ENCODE measurements at places on chromosomes 1 and 21.

DNA sequence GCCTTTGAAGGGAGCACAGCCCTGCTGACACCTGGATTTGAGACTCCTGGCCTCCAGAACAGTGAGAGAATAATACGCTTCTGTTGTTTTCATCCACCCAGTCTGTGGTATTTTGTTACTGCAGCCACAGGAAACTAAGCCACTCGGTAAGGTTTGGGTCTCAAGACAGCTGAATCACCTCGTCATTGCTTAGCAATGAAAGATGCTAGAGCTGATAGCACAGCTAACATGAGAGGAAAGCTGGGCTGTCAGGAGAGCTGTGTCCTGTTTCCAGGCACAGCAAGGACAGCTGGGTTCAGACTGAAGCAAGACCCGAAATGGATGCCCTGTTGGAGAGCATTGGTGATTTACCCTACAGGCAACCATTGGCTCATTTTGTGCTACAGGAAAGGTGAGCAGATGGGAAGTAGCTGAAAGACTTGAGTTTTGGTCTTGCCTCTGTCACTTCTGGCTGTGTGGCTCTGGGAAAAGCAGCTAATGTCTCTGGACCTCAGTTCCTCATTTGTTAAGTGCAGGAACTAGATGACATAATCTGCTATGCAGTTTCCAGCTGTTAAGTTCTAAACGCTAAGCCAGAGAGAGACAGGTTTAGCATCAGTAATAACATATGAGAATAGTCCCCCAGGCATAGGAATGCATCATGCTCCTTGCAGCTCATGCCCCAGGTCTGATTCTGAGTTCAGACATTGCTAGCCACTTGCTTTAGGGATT is 58.0 kb downstream of the CLIC6 start:
- DNase-seq: no peak

DNA sequence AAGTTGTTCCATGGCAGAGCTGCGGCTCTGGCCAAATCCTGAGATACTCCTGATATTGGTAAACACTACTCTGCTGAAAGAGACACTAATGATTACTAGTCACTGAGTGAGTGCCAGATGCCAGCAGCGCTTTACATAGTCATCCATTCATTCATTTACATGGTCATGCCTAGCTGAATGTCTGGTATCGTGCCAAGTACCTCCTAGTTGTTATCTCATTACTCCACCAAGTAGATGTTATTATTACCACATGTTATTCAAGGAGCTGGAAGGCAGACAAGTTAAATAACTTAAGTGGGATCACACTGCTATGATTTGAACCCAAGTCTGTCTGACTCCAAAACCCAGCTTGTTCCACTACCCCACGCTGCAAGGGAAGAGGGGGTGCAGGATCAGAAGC is 4.7 kb downstream of the OLFML2B start:
- DNase-seq: no peak

DNA sequence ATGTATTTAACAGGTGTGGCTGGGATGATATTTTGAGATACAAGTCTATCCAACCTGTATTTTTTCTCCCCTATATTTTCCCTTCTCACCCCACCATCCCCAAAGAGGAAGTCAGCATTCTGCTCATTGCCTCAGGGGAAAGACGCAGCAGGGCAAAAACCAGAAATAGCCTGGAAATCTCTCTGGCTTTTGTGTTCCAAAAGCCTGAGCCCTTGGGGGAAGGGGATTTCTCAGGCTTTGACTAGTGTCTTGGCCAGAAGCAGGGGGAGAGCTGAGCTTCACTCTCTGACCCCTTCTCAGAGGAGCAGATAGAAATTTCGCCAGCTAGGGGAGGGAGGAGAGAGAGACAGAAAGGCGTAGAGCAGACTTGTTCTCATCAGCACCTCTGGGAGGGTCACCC is 244.7 kb downstream of the RRAGC start:
- no peak for DNase-seq

DNA sequence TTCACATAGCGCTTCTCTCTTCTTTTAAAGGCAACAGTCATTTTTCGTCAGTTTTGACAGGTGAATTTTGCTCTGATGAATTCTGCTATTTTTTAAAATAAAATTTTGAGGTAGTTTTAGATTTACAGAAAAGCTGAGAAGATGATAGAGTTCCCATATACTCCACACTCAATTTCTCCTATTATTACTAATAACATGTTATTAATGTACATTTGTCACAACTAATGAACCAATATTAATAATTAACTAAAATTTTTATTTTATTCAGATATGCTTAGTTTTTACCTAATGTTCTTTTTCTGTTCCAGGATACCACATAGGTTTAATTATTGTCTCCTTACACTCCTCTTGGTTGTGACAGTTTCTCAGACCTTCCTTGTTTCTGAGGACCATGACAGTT is 197.0 kb downstream of the ZC3H11B start:
- no peak for DNase-seq

DNA sequence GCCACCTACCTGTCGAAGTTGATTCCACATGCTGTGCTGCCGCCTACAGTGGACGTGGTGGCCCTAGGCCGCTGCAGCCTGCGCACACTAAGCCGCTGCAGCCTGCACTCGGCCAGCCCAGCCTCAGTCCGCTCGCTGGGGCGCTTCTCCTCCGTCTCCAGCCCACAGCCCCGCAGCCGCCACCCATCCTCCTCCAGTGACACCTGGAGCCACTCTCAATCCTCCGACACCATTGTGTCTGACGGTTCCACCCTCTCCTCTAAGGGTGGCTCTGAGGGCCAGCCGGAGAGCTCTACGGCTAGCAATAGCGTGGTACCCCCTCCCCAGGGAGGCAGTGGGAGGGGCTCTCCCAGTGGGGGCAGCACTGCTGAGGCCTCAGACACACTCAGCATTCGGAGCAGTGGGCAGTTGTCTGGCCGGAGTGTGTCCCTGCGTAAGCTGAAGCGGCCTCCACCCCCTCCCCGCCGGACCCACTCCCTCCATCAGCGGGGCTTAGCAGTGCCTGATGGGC is 46.9 kb downstream of the YARS1 start:
- no peak for DNase-seq

DNA sequence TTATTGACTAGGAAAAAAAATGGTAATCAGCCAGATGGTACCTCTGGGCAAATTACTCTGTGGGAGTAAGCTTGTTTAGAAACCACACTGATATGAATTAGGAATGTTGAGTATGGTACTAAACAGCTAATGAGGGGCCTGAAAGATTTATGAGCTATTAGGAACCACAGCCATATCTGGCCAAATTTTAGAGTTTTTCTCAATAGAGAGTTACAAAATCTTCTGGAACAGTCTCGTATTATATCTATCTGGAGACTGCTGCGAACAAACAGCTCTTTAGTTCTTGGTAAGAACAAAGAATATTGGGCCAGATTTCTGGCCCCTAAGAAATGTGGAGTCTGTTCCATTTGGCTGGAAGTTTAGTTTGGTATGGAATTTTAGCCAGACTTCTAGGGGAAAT is 4.9 kb upstream of the PODN start:
- DNase-seq: no peak

GRCh38 chr1:40107290-40107959 is 10.4 kb upstream of the PPT1 start:
- DNase-seq: no peak

DNA sequence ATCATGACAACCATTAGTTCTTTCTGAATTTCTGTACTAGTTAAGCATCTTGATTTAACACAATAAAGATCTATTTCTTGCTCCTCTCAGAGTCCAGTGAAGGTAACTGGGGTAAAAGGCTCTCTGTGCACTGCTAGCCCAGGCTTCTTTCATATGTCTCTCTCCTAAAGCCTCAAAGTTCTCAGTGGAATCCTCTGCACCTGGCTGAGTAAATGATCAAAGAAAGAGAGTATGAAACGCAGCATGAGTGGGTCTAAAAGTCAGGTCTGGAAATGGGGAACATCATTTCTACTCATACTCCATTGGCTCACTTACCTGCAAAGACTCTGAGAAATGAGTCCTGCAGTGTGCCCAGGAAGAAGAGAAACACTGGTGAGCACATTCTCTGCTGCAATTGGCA is 418.5 kb downstream of the PTPRC start:
- DNase-seq: no peak

GRCh38 chr1:161390559-161390858 is 22.8 kb upstream of the CFAP126 start:
- DNase-seq: no peak

DNA sequence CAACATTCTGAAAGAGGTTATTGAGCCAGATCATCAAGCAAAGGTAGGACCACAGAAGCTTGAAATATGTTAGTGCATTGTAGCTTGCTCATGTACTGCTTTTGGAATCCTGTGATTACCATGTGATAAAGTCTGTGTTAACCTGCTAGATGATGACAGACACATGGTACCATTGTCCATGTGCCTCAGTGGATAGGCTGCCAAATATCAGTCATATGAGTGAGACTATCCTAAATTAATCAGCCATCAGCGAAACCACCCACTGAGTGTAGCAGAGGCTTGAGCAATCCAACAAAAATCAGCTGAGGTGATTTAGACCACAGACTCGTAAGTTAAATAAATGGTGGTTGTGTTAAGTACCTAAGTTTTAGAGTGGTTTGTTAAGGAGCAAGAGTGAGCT is 32.7 kb upstream of the CRB1 start:
- no peak for DNase-seq

GRCh38 chr1:51669272-51669671 is 52.4 kb downstream of the OSBPL9 start:
- no peak for DNase-seq

DNA sequence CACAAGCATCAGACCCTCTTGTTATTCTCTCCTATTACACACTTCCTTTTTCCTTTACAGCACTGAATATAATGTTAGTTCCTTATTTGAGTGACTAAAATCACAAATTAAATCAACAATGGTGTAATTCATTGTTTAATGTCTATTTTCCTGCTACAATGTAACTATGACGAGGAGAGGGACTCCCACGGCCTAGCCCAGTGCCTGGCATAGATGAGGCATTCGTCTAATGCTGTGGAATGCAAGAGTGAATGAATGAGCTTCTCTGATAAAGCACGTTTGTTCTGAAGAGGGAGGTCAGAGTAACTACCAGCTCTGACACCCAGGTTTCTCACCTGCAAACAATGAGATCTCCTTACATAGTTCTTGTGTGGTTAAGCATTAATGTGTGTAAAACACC is 479.4 kb downstream of the OMA1 start:
- DNase-seq: no peak

DNA sequence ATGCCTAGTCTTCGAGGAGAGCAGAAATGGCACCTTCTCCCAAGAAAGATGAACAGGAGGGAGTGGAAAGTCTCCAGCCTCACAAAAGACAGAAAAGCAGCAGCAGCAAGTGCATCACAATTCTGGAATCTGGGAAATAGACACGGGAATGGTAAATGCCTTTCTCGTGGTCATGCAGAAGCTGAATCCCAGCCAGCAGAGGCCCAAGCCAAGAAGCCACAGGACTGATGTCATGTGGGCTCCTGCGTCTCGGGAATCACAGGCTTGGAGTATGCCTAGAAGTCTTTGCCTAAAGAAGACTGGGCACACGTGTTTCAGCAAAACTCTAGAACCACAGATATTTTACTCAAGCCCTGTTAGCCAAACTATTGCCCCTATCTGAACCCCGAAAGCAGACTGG is 260.3 kb upstream of the PLD5 start:
- DNase-seq: no peak

DNA sequence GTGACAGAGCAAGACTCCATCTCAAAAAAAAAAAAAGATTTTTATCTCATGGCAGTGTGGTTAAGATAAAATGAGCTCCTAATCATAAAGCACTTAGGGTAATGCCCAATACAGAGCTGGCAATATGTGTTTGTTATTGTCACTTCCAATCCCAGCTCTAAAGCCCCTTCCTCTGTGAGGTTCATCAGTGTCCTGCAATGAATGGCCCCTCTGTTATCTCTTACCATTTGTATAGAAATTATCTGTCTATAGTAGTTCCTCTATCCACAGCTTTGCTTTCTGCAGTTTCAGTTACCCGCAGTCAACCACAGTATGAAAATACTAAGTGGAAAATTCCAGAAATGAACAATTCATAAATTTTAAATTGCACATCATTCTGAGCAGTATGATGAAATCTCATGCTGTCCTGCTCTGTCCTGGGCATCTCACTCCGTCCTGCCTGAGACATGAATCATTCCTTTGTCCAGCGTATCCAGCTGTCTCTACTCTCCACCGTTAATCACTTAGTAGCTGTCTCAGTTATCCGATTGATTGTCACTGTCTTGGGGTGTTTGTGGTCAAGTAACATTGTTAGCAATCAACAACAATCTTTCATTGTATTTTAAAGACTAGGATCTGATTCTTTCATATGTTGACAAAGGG is 50.2 kb upstream of the DNAH14 start:
- DNase-seq: no peak

GRCh38 chr1:209988706-209989105 is 50.7 kb downstream of the SYT14 start:
- no peak for DNase-seq

- DNase-seq: no peak
Observed at GRCh38 chr1:210347112-210347511, 18.4 kb downstream of the HHAT start.

DNA sequence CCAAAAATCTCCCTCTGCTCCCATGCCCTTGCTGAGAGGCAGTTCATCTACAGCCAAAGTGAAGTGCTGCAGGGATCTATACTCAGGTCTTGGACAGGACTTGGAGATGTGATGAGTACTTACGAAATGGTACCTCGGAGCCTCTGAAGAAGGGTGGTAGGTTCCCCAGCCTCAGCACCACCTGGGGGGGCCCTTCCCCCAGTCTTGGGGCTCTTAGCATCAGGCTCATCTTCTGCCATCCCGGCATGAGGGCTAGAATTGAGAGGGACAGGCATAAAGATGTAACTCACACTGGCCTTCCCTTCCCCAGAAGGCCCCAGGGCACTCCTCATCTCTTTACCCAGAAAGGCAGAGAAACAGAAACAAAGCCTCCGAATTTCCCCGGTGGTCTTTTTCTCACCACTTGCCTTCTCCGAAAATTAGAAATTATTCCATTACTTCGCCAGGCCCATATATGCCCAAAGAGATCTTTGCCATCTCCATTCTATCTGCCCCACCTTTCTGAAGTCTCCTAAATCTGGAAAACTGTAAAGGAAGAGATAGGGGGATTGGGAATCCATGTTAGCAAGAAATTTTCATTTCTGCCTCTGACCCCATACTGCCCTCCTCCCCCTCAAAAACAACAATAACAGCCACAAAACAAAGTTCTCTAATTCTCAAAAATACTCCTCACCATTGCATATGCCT is 827 bp downstream of the RFX5 start:
- DNase-seq: no peak

DNA sequence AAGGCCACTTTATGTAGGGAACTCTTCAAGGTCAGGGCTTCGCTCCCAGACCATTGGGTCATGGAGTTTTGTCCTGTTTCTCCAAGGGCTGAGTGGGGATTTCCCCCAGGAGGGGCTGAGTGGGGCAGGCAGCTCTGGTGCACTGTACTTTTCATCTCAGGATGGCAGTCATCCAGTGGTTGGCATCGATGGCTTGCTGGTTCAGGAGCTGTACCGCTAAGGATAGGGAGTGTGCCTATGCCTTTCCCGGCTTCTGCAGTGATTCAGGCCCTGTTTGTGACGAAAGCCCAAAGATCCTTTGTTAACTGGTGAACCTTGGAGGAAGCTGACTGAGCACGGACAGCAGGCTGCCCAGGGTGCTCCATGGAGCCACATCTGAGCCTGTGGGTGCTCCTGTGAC is 100.1 kb upstream of the GADD45A start:
- no peak for DNase-seq
